Urothelium cell line (cell line): ENCODE measurements at places on chromosomes 13 and 19.

DNA sequence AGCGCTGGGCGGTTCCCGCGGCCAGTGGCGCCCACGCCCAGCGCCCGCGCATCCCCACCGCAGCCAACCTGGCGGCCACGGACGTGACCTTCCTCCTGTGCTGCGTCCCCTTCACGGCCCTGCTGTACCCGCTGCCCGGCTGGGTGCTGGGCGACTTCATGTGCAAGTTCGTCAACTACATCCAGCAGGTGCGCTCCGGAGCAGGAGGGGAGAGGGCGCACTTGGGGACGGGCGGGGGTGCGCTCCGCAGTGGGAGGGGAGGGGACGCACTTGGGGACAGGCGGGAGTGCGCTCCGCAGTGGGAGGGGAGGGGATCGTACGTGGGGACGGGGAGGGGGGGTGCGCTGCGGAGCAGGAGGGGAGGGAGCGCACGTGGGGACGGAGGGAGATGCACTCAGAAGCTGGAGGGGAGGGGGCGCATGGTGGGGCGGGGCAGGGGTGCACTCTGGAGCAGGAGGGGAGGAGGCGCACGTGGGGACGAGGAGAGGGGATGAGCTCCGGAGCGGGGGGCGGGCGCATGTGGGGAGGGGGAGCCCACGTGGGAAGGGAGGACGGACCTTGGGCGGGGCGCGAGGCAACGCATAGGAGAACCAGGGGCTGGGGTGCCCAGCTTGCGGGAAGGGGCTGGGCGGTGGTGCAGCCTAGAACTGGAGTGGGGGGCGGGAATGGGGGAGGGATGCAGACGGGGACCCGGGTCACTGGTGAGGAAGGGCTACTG lies 1.5 kb downstream of the KISS1R start:
- DNase-seq, result no peak

GRCh38 chr13:80131204-80131603 lies 209.7 kb downstream of the SPRY2 start:
- peak; percentile 39 for DNase-seq

DNA sequence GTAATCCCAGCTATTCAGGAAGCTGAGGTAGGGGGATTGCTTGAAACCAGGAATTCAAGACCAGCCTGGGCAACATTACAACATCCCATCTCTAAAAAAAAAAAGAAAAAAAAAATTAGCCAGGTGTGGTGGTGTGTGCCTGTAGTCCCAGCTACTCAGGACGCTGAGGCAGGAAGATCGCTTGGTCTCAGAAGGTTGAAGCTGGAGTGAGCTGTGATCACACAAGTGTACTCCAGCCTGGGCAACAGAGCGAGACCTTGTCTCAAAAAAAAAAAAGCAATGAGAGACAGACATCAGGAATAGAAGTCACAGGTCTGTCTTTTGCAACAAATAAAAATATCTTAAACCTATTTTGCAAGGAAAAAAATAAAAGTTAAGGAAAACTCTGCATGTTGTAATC lies 23.3 kb downstream of the TMEM38A start:
- no peak for DNase-seq

DNA sequence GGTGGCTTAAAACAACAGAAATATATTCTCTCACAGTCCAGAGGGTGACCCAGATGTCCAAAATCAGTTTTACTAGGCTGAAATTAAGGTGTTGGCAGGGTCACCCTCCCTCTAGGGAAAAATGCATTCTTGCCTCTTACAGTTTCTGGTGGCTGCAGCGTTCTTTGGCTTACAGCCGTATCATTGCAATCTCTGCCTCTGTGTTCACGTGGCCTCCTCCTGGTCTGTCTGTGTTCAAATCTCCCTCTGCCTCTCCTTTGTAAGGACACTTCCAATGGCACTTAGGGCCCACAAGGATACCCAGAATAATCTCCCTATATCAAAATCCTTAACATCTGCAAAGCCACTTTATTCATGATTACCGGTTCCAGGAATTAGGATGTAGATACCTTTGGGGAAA lies 21.1 kb downstream of the KCTD12 start:
- no peak for DNase-seq

DNA sequence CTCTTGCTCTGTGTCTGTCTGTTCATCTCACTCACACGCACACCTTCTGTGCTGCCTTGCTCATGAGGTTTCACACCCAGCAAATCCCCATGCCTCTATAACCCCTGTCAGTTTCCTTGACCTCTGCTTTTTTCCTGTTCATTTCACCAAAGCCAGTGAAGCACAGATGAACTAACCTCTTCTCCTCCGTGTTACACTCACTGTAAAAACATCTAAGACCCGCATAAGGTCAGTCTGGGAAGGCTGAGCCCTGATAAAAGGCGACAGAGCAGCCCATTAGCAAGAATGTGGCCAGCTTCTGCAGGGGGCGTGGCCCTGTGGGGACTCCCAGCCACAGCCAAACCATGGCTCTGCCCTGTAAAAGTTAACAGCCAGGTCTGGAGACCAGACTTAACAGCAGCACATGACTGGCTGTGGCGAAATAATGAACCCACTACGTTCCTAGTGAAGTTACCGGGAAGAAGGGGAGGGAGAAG lies 42.8 kb upstream of the NPAS1 start:
- peak; percentile 12 for DNase-seq

- DNase-seq, result no peak
Measured at GRCh38 chr13:40306817-40307216, 359.6 kb downstream of the FOXO1 start.
